ENCODE measurements at places on chromosomes 12 and 14. TPM values are rescaled to one million over a fixed set of nuclear protein-coding genes. Genes with fewer than 3 reads are reported as not detected.

GRCh38 chr12:56130876-56131275 lies 2.8 kb downstream of the ESYT1 start:
- DNase-seq: no peak

GRCh38 chr12:67358781-67359338 lies 89.7 kb downstream of the CAND1 start:
- DNase-seq: no peak

DNA sequence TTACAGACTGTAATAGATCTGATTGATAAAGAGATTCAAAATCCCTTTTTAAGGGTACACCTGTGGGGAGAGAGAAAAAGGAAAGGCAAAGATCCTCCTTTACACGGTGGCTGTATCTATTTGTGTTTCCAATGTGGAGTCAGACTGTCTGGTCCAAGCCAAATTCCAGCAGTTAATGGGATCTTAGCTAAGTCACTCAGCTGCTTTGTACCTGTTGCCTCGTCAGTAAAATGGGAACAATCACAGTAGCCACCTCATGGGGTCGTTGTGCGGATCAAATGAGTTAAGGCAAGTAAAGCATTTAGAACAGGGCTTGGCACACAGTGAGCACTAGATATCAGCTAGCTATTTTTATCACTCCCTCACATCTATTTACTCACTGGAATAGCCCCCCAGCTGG lies 46.9 kb downstream of the EFCAB11 start:
- DNase-seq: no peak

DNA sequence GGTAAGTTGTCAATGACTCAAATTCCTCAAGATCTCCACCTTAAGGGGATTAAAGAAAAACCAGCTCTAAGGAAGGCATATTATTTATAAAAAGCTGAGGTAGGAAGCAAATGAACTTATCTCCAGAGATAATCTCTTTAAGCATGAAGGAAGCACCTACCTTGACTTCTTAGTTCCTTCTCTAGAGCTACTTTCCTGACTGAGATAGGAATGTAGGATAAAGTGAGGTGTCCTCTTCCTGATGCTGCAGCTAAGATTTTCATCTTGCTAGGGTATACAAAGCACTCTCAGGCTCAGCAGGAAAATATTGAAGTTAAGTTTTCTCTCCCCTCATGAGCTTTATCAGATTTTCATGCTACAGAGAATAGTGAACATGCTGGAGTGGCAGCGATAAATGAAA lies 163.0 kb upstream of the E2F7 start:
- DNase-seq: no peak

DNA sequence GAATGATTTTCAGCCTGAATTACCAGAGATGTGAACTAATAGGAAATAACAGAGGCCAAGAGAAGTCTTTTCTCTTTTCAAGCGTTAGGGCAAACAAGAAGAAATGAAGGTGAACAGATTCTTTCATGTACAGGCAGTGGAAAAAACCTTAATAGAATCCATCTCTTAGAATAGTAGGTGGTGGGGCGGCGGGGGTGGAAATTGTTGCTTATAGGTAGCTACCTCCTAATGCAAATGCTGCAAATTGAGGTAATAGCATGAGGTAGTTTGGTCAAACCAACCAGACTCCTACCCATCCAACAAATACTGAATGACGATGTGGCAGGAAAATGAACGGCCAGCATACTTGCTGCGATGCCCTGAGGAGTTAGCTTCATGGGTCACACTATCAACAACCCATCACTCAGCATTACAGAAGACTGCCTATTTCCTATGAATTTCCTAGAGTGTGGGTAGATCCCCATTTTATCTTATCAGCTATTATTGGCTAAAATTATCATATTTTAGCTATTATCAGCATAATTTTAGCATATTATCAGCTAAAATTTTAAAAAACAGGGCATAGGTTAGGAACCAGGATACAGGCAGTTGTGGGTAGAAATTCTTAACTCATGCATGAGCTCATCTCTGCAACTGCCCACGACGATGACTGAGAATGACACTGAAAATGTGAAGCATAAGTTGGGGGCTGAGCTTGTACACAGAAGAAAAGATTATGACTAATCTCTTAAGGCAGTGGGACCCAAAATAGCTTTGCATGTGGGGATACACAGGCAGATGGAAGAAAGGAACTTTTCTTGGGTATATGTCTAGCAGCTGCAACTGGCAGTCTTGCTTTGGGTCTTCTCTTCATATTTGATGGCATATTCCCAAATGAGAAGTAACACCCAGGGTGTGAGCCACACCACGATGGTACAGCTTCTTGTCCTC lies 68.7 kb downstream of the NIN start:
- no peak for DNase-seq

- no peak for DNase-seq
Measured at GRCh38 chr14:65103150-65103760, 938 bp upstream of the MAX start.

DNA sequence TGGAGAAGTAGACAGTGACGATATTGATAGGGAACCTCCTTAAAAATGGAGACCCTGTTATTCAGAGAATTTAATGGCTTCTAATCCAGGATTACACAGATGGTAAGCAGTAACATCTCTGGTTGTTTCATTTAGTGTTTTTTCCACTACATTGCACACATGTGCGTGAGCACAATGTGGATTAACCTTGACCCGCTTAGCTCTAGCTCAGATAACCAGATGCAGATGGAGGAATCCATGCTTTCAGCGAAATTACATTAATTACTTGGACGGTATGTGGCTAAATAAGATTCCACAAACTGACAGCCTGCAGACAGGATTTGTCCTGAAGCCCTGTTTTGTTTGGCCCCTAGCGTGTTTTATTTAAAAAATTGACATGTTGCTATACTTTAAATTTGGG lies 378.4 kb downstream of the CCDC91 start:
- no peak for DNase-seq

GRCh38 chr14:57390806-57391516 lies 575 bp downstream of the NAA30 start:
- peak; percentile 90 for DNase-seq

- DNase-seq: no peak
Measured at GRCh38 chr14:23883684-23884540, 69.7 kb upstream of the DHRS4 start.

DNA sequence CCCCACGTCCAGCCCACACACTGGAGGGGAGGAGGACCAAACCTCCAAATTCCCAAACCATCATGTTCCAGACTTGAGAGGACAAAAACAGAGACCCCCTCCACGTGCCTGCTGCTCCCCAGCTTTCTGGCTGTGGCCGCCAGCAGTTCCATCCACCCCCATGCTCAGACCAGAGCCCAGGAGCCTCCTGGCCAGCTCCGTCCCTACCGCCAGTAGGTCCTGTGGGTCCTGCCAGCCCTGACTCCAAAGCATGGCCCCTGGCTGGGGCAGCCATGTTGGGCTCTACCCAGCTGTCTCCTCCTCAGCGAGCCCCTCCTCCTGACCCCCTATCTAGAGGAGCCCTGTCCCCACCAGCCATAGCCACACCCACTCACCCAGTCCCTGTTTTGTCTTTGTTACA lies 227.3 kb upstream of the RTL1 start:
- peak; percentile 74 for DNase-seq

- DNase-seq: no peak
Measured at GRCh38 chr12:94597268-94597667, 53.1 kb downstream of the TMCC3 start.

DNA sequence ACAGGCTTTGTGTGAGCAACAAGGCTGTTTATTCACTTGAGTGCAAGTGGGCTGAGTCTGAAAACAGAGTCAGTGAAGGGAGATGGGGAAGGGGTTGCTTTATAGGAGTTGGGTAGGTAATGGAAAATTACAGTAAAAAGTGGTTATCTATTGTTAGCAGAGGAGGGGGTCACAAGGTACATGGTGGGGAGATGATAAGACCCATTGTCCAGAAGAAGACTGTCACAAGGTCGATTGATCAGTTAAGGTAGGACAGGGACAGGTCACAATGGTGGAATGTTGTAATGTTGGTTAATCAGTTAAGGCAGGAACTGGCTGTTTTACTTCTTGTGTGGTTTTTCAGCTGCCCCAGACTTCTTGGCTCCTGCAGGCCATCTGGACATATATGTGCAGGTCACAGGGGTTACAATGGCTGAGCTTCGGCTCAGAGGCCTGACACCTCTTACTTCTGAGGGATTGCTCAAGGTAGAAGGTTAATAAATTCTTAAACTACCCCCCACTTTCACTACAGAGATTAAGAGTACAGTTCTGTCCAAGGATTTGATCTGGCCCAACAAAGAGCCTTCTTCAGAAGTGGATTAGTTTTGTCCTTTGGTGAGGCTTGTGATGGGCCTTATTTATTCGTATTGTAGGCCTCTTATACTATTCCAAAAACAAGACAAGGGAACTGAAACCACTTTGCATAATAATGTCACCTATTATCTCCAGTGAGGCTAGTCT lies 13.8 kb upstream of the DHRS4 start:
- DNase-seq: no peak

DNA sequence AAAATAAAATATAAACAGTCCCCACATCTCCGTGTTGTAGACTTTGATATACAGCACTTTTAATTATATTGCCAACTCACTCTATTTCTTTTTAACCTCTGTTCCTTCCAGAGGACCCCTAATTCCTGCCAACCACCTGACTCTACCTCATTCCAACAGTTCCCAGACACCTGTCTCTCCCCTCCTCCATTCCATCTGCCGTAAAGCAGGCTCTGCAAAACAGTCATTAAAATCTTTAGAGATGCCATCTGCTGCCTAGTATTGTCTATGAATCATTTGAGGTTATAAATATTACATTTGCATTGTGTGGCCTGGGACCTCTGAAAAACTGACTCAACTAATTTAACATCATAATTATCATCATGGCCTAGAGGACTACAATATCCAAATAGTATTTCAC lies 148.8 kb upstream of the DCN start:
- DNase-seq: no peak

DNA sequence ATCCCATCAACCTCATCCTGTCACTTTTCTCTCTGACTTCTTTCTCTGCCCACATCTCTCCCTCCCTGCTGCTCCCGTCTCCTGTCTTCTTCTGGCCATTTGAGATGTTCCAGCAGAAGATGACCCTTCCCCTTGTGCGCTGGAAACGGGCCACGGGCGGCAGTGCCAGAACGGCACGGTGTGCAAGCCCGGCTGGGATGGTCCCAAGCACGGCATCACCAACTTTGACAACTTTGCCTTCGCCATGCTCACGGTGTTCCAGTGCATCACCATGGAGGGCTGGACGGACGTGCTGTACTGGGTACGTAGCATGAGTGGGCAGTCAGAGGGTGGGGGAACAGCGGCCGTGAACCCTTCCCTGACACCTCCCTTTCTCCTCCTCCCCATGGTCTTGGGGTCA lies 301.7 kb upstream of the FKBP4 start:
- DNase-seq: peak; percentile 72

DNA sequence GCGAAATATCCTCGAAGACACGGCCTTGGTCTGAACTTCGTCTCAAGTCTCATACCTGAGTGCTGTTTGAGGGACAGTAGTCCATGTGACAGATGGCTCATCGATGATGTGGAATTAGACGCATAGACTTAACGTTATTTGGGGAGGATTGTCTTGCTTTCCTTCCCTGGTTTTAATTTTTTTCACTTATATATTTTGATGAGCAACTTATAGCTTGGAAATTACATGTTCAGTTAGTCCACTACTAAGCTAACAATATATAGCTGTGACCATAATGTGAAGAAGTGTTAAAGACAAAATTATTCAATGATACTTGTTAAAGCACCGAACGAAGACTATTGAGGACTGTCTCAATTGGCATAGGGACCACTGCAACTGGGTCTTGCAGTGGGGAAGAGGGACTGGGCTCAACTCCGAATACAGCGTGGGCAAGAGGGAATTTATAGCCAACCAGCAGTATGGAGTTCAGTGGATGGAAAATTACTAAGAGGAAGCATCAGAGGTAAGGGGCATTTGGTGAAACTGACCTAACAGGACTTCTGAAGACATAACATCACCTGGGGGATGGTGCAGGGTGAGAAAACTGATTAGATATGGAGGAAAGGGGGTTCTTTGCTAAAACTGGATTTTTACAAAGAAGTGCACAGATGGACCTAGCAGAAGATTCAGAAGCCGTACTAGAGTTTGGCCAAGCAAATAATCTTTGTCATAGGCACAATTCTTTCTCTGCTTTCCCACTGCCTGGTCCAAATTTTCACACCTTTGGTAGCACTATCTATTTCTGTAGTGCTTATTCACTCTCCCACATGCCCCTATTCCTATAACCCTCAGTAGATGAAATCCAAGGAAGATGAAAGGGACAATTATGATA lies 910 bp upstream of the TM7SF3 start:
- DNase-seq: no peak

DNA sequence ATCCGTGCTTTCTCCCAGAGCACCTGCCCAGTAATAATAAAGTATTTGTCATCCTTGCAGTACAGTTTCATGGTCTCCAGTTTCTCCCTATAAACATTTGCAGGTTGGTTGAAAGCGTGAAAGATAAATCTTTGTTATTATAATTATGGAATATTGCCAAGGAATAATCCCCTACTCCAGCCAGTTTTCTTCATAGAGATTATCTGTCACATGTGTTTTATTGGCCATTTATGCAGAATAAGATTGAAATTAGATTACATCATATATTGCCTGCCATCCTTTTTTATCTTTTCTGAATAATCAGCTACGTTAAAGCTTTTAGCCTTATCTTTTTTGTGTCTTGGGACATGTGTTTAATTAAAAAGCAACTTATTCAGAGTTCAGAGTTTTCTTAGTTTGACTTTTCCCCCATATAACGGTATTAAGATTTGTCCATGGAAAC lies 168.0 kb downstream of the KICS2 start:
- DNase-seq: no peak

DNA sequence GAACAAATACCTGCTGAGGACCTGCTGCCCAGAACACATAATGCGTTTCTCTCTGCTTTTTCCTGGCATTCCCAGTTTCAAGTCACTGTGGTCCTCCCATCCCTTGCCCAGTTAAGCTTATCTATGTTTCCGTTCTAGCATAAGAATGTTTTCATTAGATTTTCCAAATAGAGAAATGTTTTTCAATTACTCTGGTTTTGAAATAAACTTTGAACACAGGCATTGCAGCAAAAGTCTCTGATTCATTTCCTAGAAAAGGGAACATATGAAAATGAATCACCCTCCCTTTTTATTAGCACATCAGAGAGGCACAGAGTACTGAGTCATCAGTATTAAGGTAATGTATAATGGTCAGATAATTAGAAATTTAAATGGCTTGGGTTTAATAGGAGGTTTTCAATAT lies 201.1 kb upstream of the TMEM260 start:
- DNase-seq: no peak

Gene FOXN4
- total RNA-seq: not detected

Gene SLCO1B1
- total RNA-seq: not detected

Gene MGP
- 2,401 TPM for total RNA-seq

Gene FBLN5
- total RNA-seq: 183 TPM

Gene DBX2
- total RNA-seq: 0.32 TPM

Gene WASHC4
- 62.3 TPM for total RNA-seq

Gene DEGS2
- total RNA-seq: 0.45 TPM

Gene C1R
- 789 TPM for total RNA-seq

Gene OR6C4
- not detected for total RNA-seq
